Activated T-cell treated with anti-CD3 and anti-CD28 coated beads, Interleukin-2, amount 50 U/mL, for 24 hours (primary cell): ENCODE measurements at places on chromosomes 12 and 14.
A peak's percentile ranks its signal among the peaks of the same experiment; 100 is the strongest.

GRCh38 chr12:53622724-53623123 is 3.5 kb downstream of the ATF7 start:
- no peak for DNase-seq

GRCh38 chr14:99156090-99156425 is 115.9 kb downstream of the BCL11B start:
- DNase-seq: no peak

DNA sequence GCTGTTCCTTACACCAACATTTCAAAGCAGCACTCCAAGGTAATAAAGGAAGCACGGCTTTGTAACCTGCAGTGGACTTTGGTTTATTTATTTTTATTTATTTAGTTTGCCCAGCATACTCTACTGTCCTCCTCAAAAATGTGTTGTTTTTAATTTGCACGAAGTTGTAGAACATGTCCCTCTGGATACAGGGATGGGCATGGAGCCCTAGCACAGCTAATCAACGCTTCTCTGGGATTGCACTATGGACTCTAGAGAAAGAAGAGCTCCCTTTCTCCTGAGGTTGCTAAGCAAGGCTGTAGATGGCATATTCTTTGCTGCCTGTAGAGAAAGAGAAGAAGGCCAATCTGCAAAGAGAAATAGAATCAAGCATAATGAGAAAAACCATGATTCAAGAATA is 5.9 kb upstream of the ANAPC5 start:
- no peak for DNase-seq

DNA sequence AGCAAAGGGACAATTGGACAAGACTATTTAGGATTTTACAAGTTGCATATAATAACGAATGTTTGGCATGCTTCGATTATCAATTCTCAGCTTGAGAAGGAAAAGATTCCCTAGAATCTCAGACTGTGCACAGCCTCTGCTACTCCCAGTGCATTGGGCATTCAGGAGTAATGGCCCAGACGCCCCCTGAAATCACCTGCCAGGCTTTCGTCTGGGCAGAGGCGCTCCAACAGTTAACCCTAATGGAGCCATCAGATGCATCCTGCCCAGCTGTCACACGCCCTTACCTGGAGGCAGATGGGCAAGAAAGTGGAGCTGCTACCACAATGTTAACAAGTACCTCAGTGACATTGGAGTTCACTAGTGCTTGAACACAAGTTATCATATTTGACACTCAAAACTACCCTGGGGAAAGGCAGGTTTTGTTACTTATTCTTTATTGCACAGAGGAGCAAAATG is 927 bp upstream of the LRP6 start:
- peak; percentile 32 for DNase-seq

- no peak for DNase-seq
Measured at GRCh38 chr14:80212023-80212397, 706 bp upstream of the DIO2 start.

DNA sequence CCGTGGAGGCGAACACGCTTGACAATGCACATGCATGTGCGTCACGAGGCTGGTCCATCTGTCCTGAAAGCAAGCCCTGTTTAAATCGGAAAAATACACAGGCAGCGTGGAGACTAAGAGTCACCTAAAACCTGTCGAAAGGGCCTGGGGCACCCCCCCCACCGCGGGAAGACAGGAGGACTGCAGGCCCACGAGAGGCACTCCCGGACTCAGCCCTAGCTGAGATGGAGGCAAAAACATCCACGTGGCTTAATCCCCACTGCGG is 54.1 kb downstream of the CDC42BPB start:
- no peak for DNase-seq

GRCh38 chr12:14777271-14777670 is 26.0 kb downstream of the WBP11 start:
- DNase-seq: no peak

DNA sequence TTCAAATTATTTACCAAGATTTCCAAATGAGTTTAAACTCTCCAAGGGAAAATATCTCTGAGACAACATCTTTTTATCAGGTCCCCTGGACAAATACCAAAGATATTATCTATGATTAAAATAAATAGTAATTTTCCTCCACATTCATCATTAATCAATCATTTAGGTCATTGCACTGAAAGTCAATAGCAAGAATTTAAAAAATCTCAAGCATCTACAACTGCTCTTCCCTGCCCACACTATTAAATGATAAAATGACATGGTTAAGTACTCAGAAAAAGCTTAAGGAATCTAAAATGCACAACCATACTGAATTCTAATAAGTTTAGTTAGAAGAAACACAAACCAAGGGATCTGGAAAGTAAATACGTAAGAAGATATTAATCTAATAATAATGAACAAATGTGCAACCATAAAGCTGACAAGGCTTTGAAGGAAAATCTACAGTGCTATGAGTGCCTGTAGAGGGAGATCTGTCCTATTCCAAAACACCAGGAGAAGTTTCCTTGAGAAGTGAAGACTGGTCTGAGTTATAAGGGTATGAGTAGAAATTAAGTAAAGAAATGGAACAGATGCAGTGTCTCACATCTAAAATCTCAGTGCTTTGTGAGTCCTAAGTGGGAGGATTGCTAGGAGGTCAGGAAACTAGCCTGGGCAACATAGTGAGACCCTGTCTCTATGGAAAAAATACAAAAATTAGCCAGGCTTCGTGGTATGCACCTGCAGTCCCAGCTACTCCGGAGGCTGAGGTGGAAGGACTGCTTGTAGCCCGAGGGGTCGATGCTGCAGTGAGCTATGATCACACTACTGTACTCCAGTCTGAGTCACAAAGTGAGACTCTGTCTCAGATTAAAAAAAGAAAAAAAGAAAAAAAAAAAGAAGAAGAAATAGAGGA is 19.2 kb downstream of the INTS13 start:
- no peak for DNase-seq

- DNase-seq: no peak
Measured at GRCh38 chr12:43011383-43011926, 421.9 kb upstream of the PRICKLE1 start.

- DNase-seq: no peak
Measured at GRCh38 chr14:39827901-39828655, 395.8 kb upstream of the FBXO33 start.

- DNase-seq: no peak
Measured at GRCh38 chr12:6083601-6084000, 40.9 kb downstream of the VWF start.

- DNase-seq: no peak
Measured at GRCh38 chr12:48459259-48459658, 13.1 kb upstream of the ANP32D start.

DNA sequence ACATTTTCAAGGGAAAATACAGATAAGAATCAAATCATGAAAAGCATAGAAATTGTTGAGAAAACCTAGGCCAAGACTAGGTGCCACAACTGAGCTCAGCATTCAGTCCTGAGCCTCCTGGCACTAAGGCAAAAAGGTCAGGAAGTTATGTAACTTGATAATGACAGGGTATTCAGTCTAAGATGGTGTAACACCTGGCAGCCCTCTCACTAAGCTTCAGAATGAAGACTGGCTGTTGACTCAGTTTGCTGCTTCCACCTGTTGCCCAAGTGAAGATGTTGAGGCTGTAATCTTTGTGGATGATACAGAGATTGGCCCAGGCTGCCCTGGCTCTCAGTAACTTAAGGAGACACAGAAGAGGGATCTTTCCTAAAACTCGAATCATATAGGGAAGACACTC is 19.6 kb downstream of the PROX2 start:
- no peak for DNase-seq

DNA sequence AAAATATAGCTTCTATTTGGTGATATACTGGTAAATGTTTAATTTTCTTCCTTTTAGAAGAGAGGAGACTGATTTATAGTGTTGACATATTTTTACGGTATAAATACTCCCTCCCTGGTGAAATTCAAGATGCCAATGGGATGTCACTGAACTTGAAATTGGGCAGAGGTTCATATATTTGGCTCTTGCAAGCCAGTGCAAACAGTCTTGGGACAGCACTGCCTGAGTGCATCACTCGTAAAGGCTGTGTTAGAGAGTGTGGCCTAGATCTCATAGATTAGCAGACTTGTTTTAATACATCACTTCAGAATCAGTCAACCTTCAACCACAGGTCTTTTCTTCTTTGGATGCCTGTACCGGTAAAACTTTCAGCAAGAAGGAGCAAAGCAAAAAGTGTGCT is 681.0 kb downstream of the NRXN3 start:
- DNase-seq: no peak

DNA sequence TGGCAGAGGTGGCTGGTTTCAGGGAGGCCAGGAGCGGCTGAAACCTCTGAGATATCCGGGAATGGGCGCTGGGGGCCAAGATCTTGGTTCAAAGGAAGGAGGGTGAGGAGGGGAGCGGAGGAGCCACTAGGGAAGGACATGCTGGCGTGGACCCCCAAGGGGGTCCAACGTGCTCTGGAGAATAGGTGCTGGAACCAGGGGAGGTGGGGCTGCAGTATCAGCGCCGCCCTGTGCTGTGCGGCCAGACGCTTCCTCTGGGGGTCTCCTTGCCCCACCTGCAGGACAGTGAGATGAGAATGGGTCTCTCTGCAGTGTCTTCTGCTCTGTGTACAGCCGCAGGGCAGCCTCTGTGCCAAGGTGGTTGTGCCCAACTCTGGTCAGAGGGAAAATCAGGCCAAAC is 2.5 kb downstream of the FAM181A start:
- no peak for DNase-seq

- no peak for DNase-seq
Measured at GRCh38 chr14:81771651-81772275, 238.1 kb upstream of the SEL1L start.

DNA sequence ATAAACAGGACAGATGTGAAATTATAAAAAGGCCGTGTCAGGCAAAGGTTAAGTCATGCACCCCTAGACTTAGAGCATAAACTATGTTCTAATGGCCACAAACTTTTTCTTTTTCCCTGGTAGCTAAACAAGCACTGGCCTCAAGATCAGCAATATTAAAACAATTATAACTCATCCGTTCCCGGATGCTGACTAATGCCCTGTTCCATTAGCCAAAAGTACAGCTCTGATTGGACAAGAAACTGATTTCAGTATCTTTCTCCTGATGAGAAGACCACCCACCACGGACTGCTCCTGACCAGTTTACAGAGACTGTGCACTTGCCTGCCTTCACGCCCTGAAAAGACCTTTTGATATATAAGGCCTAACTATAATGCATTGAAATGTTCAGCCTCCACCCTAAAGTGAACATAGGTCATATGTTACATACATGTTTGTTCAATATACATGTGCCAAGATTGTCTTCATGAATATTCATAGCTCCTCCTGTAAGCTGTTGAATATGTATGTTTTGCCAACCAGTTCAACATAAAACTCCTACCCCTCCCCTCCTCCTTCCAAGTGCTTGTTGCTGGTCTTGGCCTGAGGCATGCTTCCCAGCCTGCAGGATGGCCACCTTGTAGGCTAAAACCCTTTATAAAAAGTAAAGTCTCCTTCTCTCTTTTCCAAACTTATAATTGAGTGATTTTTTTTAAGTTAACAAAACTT is 162.0 kb downstream of the IPO8 start:
- no peak for DNase-seq

DNA sequence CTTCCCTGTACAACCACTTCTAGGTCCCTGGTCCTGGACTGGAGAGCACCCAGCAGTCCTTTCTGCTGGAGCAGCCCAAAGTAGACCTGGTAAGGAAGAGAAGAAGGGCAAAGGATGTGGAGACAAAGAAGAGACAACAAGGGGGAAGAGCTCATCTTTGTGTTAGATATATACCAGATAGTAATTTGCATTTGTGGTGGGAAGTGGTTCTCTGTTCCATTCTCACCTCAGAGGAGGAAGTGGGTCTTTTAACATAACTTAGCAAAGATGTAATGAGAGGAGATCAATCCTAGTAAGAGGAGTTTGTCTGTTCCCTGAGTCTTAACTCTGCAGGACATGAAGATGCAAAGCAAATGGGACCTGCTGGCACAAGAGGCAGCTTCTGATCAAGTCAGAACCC is 8.0 kb downstream of the CCDC198 start:
- no peak for DNase-seq

GRCh38 chr12:130975116-130975515 is 21.4 kb downstream of the ADGRD1 start:
- no peak for DNase-seq

GRCh38 chr14:95289323-95290010 is 30.2 kb downstream of the CLMN start:
- DNase-seq: no peak

- no peak for DNase-seq
Measured at GRCh38 chr12:12817616-12818015, 4.5 kb downstream of the DDX47 start.

DNA sequence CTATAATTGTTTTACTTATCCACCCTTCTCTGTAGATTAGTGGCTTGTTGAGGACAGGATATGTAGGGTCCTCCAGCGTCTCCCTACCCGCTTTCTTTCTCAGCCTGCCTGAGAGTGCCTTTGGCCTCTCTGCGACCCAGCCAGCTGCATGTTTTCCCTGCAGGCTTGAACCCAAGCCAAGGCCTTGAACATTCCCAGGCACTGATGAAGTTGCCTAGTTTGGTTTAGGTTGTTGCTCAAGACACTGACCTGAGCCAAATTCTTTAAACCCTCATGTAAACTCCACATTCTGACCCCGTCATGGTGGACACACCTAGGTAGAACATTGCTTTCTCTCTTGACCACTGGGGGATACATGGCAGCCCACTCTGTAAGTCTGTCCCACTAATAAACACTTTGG is 33.4 kb upstream of the TXNRD1 start:
- DNase-seq: no peak

- no peak for DNase-seq
Measured at GRCh38 chr12:124837958-124838803, 25.5 kb downstream of the SCARB1 start.

DNA sequence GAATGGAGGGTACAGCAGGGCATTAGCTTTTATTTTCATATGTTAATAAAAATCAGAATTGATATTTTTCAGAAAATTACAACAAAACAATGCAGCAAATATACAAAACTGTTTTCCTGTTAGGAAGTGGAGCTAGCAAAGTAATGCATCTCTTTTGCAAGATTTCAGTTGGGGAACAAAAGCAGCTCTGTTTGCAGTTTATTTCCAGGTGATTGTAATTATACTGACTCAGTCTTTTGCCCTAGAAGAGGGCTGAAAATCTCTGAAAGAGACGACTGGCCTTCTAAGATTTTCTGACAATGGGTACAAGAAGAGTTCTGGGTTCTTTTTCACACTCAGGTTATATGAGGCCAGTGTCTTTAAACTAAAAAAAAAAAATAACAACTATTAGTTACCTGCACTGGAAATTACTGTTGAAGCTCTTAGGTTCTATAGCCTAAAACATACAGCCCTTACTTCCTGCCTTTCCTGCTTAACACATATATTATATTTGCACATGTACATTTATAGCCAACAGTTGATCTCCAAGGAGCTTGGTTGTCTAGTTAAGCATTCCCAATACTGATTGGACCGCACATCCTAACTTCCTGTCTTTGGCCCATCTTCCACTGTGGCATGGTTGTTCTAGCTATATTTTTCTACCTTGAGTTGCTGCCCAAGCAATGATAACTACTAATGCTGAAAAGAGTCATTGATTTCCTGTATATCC is 199.1 kb upstream of the KRR1 start:
- no peak for DNase-seq

GRCh38 chr14:74684434-74684833 is 28.4 kb downstream of the AREL1 start:
- no peak for DNase-seq

DNA sequence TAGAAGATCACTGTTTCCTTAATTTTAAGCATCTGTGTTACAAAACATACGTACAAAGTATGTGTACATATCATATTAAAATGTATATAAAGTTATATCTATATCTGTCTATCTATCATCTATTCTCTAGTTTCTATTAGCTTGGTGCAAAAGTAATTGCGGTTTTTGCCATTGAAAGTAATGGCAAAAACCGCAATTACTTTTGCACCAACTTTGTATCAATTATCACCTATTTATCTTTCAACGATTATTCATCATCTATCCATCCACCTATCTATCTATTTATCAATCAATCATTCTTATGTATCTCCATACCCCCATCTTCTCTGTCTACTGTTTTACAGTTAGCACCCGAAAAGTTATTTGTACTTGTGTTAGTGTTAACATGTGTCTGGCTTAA is 447.6 kb downstream of the NRXN3 start:
- no peak for DNase-seq
